ENCODE measurements at places on chromosomes 4 and X. TPM values are rescaled to one million over a fixed set of nuclear protein-coding genes. Genes with fewer than 3 reads are reported as not detected.

Gene IQCM
- total RNA-seq, result not detected

Gene RASGEF1B
- 3.4 TPM for total RNA-seq

Gene COL4A5
- total RNA-seq, result not detected

Gene TLR6
- 3.9 TPM for total RNA-seq

Gene HTRA3
- not detected for total RNA-seq

Gene NEUROG2
- total RNA-seq, result not detected

Gene BEX1
- total RNA-seq, result not detected

Gene CLOCK
- 7.4 TPM for total RNA-seq

Gene AMBN
- not detected for total RNA-seq

Gene CLCN4
- total RNA-seq, result not detected

Gene IL2
- 2.1 TPM for total RNA-seq

Gene SH2D1A
- 58.3 TPM for total RNA-seq

Gene UGT2A3
- not detected for total RNA-seq

Gene CXCL11
- total RNA-seq, result 0.33 TPM

Gene PCSK1N
- total RNA-seq, result 1.6 TPM

Gene GPRASP3
- 2.0 TPM for total RNA-seq

Gene RBM41
- 20.2 TPM for total RNA-seq

Gene GRIA2
- total RNA-seq, result not detected

Gene STK32B
- total RNA-seq, result not detected

Gene SHROOM4
- total RNA-seq, result not detected

Gene OTC
- not detected for total RNA-seq

Gene HS3ST1
- total RNA-seq, result not detected

Gene NUDT10
- 0.33 TPM for total RNA-seq

Gene TMPRSS11D
- not detected for total RNA-seq

Gene COL4A6
- not detected for total RNA-seq

Gene HTR2C
- not detected for total RNA-seq

Gene HSD17B11
- total RNA-seq, result 44.3 TPM

Gene ADH4
- not detected for total RNA-seq

All from activated CD4-positive, alpha-beta memory T cell treated with anti-CD3 and anti-CD28 coated beads, Interleukin-2, amount 10 ng/mL, durations not matched to agents 7 days and 5 days (primary cell).